ENCODE measurements at places on chromosomes 2 and 18.

GRCh38 chr2:74048843-74049519, 64.3 kb downstream of the TET3 start:
- DNase-seq: no peak

DNA sequence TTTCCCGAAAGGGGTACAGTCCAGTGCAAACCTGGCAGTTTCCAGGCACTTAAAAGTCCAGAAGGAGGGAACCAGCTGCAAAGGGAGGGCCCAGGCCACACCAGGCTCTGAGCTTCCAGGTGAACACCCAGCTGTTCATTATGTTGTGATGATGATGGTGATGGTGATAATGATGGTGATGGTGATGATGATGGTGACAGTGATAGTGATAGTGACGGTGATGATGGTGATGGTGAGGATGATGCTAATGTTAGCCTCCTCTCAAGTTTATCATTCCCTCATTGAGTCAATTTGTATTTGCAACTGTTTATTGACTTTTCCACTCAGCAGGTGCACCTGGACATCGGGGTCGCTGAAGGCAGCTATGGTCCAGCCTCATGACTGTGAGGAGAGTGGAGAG, 199.4 kb upstream of the ID2 start:
- DNase-seq: no peak

GRCh38 chr2:159910951-159911350, 112.9 kb upstream of the CD302 start:
- DNase-seq: no peak

DNA sequence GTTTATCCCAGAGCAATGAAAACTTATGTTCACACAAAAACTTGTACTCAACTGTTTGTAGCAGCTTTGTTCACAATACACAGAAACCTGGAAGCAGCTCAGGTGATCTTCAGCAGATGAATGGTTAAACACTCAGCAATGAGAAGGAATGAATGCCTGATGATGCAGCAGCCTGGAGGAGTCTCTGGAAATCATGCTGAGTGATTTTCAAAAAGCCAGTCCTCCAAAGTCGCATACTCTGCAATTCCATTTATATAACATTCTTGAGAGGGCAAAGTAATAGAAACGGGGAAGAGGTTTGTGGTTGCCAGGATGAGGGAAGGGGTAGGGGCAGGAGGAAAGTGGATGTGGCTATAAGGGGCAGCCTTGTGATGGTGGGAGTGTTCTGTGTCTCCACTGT, 108.1 kb downstream of the CTIF start:
- DNase-seq: no peak

- DNase-seq: no peak
Measured at GRCh38 chr2:78439122-78439521, 586.4 kb upstream of the REG3G start.

- no peak for DNase-seq
Measured at GRCh38 chr18:51568151-51568550, 370.7 kb upstream of the MEX3C start.
